ENCODE measurements at places on chromosomes 12 and 14.

GRCh38 chr12:95995238-95996031 is 709 bp downstream of the HAL start:
- DNase-seq = no peak

DNA sequence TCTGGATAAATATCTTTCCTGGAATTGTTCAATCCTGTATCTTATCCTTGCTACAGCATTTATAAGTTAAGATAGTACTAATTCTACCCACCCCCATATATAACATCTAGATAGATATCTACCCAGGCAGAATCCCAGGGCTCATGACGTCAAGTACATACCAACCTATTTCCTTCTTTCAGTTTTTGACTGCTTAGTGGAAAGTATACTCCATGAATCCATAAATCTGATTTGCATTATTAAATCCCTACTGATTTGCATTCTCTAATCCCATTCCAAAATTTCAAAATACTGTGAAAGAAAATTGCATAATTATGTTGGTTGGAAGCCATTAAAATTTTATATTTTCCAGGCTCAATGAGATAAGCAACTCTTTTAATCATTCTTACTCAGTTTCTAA is 111.7 kb downstream of the KITLG start:
- no peak for DNase-seq

- DNase-seq = no peak
Observed at GRCh38 chr14:36976571-36977023, 195.8 kb downstream of the SLC25A21 start.

DNA sequence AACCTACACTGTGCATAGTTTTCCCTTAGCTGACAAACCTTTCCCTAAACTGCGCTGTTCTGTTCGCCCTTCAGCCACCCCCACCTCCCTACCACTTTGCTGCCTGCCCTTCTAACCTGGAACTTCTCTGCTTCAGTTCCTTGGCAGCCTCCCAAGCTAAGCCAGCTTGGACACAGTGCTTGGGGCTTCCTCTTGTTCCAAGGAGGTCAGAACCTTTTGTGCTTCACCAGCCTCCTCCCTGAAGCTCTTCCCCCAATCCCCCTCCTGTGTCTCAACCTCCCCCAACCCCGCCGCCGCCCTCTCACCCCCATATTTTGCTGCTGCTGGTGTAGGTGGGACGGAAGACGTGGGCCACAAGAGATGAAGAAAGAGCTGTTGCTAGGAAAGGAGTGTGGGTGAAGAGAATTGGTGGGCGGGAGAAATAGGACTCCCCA is 8.1 kb upstream of the RIC8B start:
- no peak for DNase-seq

GRCh38 chr12:90836689-90837088 is 118.3 kb downstream of the CCER1 start:
- DNase-seq = no peak

- no peak for DNase-seq
Observed at GRCh38 chr12:42846782-42847181, 257.2 kb upstream of the PRICKLE1 start.

DNA sequence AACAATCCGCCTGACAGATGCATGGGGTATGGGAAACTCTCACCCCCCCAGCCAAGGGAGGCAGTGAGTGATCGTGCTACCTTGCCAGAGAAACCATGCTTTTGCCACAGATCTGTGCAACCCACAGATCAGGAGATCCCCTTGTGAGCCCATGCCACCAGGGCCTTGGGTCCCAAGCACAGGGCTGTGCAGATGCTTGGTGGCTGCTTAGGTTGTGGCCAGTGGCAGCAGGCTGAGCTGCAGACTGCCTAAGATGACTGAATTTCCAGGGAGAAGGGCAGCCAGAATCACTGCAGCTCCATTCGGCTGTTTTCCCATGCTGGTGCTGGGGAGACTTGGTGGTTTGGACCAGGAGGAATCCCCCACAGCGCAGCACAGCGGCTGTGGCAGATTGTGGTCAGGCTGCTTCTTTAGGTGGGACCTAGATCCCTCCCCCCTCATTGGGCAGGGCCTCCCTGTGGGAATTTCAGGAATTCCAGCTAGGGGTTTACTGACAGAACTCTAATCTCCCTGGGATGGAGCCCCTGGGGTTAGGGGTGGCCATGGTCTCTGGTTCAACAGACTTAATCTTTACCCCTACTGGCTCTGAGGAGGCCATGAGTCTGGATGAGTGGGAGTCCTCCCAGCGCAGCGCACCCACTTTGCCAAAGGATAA is 264.6 kb upstream of the DAAM1 start:
- DNase-seq = no peak

GRCh38 chr14:59534361-59534987 is 42.1 kb downstream of the CCDC175 start:
- DNase-seq = no peak

GRCh38 chr14:98408024-98408555 is 863.9 kb downstream of the BCL11B start:
- no peak for DNase-seq

DNA sequence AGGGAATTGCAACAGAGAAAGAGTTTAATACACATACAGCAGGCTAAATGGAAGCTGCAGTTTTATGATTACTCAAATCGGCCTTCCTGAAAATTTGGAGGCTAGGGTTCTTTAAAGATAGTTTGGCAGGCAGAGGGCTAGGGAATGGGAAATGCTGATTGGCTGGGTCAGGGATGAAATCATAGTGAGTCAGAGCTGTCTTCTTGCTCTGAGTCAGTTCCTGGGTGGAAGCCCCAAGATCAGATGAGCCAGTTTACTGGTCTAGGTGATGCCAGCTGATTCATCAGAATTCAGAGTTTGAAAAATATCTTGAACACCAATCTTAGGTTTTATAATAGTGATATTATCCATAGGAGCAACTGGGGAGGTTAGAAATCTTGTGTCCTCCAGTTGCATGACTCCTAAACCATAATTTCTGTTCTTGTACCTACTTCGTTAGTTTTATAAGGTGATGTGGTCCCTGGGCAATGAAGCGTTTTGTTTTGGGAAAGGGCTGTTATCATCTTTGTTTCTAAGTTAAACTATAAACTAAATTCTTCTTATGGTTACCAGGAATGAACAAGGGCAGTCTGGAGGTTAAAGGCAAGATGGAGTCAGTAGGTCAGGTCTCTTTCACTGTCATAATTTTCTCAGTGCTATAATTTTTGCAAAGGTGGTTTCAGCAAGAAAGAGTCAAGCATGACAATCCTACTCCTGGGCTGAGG is 257.8 kb upstream of the CCDC196 start:
- DNase-seq = no peak

- no peak for DNase-seq
Observed at GRCh38 chr12:90826036-90826435, 128.9 kb downstream of the CCER1 start.

- DNase-seq = no peak
Observed at GRCh38 chr14:89011355-89012281, 187.2 kb downstream of the TTC8 start.

- DNase-seq = no peak
Observed at GRCh38 chr12:59452259-59452658, 143.6 kb upstream of the SLC16A7 start.

DNA sequence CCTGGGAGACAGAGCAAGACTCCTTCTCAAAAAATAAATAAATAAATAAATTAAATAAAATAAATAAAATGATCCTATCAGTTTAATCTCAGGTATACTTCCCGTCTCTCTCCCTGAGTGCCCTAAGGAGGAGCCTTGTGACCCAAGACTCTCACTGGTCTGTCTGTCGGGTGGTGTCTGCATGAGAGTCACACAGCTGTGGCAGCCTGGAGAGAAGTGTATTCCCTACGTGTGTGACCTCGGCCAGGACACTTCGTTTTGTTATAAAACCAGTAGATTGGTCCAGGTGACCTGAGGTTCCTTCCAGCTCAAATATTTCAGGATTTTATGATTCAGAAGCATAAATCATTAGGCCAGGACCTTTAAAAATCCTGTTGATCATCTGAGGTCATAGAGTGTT is 4.8 kb downstream of the SYNE3 start:
- no peak for DNase-seq

GRCh38 chr14:63432888-63433552 is 110.2 kb downstream of the PPP2R5E start:
- no peak for DNase-seq

DNA sequence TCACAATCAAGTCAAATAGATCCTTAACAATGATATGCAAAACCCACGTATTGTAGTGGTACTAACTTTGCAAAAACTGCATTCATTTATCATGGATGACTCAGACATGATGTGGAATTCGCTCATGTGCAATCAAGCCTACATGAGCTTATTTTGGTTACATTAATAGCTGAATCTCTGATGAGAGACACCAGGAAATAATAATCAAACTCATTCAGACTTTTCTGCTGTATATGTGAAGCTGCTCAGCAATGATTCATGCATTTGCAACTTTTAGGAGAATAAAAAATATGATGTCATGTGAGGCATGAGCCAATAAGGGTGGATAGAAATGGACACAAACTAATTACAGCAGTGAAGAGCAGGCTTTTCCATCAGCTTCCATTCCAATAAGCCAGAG is 1075.8 kb upstream of the TMEM132C start:
- no peak for DNase-seq

GRCh38 chr14:73965216-73965615 is 15.1 kb downstream of the COQ6 start:
- no peak for DNase-seq

GRCh38 chr12:29703528-29703927 is 80.2 kb downstream of the TMTC1 start:
- DNase-seq = no peak

DNA sequence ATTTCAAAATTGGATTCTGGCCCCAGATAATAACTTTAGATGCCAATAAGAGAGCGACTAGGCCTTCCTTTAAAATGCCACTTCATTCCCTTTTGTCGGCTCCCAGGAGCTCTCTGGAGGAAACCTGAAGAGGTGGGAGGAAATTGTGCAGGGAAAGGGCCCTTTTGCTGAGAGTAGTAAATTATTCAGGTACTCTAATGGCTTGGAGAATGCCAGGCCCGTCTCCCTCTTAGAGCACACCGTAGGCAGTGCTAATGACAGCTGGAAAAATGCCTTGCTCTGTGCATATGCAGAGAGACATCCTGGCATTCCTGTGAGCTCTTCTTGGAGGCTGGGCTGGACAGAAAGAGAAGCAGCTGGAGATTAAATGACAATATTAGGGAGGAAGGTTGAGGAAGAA is 115.0 kb upstream of the RPH3A start:
- DNase-seq = no peak

DNA sequence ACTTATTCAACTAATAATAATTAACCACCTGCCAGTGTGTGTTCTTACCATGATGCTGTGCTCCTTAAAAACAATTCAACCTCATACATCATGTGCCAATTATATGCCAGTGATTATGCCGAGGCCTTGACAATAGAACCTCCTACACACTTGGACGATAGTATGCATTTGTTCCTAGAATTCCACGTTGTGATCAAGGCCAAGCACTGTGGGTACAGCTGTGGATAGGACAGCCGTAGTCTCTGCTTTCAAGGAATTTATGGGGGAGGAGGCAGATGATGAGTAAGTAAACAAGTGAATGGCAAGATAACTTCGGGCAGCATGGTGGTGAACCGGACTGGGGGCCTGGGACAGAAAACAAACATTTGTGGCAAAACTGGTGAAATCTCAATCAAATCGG is 18.0 kb upstream of the MYO1H start:
- DNase-seq = no peak

DNA sequence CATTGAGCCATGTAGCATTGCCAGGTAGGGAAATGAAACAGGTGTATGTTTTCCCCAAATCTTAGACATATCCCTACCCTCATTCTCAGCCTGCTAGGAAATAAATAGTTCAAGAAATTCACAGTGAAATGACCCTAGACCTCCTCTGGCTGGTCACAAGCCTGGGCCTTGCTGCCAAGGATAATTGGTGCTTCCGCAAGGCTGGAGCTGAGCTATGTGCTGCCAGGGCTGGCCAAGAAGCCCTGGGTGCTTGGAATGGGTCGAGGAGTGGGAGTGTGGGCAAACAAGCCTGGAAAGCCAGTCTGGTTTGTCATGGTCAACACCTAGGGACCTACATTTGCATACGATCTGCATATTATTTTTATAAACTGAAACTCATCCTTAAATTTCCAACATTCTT is 31.3 kb upstream of the SLC10A1 start:
- DNase-seq = no peak

GRCh38 chr12:70443062-70443673 is 77.1 kb downstream of the KCNMB4 start:
- no peak for DNase-seq

GRCh38 chr12:121718653-121719239 is 6.2 kb downstream of the TMEM120B start:
- no peak for DNase-seq

GRCh38 chr14:76307786-76308780 is 67.9 kb upstream of the ESRRB start:
- no peak for DNase-seq

DNA sequence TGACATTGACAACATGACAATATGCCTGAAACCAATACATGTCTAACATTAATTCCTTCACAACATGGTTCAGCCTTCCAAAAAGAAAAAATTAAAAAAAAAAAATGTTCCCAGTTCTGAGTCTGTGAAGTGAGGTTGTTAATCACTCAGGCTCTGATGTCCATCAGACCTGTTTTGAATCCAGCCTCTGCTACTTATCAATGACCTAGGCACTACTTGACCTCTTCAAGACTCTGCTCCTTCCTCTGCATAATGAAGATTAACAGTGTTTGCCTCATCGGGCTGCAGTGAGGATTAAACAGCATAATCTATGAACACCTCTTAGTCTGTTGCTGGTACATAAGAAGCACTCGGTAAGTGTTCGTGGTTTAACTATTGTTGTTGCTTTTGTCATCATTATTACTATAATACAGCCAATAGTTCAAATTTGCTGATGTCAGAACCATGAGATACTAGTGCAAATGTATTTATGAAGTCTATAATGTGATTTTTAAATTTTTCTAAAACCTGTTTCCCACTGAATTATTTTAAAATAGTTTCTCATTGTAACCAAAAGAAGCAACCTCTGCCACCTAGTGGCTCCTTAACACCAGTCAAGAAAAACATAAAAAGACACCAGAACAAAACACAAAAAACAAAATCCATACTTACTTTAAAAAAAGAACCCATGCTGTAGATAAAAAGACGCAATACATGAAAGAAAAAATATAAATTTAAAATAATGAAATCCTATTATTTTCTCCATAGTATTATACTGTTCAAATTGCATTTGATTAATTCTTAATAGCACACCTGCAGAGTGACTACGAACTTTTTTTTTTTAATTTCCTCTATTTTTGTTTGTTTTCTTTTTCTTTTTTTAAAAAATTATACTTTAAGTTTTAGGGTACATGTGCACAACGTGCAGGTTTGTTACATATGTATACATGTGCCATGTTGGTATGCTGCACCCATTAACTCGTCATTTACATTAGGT is 20.3 kb upstream of the TMX1 start:
- DNase-seq = no peak

- no peak for DNase-seq
Observed at GRCh38 chr12:121289962-121290361, 6.5 kb downstream of the CAMKK2 start.

DNA sequence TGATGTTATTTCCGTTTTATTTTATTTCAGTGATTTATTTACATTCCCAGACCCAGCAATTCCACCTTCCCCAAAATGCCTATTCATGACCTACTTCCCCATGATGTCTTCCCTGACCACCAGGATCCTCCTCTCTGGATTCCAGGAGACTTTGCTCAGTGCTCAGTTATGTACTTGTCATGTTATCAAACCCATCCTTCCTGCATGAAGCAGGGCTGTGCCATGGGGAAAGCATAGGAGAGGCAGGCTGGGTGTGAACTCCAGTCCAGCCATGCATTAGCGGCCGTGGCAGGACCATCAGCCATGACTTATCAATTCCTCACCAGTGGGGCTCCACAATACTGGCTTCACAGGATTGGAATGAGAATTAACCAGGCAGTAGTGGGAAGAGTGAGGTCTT is 57.8 kb downstream of the B4GALNT3 start:
- no peak for DNase-seq

Measured in iPS DF 6.9 (cell line).